Fibroblast of the conjunctiva (primary cell): ENCODE measurements at places on chromosomes 4 and X.
A peak's percentile ranks its signal among the peaks of the same experiment; 100 is the strongest.

GRCh38 chrX:16785247-16786138 is 773 bp upstream of the TXLNG start:
- no peak for DNase-seq

GRCh38 chr4:6044805-6045204 is 26.6 kb upstream of the C4orf50 start:
- no peak for DNase-seq

- DNase-seq, result no peak
These were observed 34.2 kb downstream of the ATXN3L start for GRCh38 chrX:13285693-13286092.

DNA sequence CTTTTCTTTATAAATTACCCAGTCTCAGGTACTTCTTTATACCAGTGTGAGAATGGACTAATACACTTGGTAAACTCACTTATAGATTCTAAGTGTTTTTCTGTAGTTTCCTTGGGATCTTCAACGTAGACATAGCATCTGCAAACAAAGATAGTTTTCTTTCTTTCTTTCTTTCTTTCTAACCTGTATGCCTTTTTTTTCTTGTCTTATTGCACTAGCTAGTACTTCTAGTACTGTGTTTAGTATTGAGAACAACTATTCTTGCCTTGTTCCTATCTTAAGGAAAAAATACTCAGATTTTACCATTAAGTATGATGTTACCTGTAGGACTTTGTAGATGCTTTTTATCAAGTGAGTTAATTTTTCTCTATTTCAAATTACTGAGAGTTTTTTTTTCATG is 102.2 kb downstream of the EDA start:
- DNase-seq, result no peak

DNA sequence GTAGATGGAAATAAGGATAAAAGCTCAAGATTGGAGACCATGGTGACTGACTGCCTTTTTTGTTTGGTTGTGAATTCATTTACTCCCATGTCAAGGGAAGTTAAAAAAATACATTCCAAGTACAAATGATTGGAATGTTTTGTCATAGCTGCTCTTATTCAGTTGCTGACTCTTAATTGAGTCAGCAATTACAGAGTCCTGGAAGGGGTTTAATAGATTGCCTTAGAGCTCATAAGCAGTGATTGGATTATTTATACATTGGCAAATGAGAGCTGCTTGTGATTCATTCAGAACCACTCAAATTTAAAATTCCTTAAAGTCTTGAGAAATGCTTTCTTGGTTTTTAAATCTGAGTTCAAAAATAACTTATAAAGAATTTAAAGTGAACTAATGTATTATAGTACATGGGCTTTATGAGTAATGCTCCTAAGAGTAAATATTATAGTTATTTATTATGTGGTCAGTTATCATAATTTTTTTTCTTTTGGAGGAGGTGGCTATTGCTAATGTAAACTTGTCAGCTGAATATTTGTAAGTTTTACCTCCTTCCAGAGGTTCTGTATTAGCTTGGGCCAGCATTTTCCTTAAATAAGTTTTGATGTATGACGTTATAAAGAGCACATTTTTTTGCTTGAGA is 13.6 kb downstream of the JADE1 start:
- DNase-seq, result peak; percentile 55

DNA sequence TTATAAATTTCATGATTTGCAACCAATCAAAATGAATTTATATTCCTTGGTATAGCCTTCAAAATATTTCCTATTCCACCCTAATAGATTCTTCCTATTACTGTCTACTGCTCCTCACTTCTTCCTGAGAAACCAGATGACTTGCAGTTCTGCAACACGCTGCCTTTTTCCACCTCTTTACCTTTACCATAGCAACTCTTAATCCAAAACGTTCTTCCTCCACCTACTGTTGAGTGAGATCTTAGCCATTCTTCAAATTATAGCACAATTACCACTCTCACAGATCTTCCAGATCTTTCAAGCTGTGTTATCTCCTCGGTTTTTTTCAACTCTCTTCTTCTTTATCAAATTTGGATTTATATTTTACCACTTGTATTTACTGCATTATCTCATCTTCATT is 289.8 kb downstream of the ADGRL3 start:
- no peak for DNase-seq

GRCh38 chr4:57607566-57608180 is 497.5 kb upstream of the IGFBP7 start:
- no peak for DNase-seq

DNA sequence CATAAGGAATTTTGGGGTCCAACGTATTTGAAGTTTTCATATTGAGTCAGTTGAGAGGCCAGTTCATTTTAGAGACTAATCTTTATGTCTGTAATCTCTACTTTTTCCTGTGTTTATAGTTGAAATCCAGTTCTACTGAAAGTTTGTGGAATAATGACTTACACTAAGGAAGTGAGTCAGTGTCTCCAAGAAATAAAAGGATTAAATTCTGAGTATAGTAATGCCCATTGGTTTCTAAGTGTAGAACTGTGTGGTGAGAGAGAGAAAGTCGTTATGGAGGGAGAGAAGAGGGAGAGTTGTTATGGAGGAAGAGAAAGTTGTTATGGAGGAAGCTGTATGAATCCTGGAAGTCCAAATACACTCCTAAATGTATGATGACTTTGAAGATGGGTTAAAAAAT is 264.6 kb upstream of the HAND2 start:
- DNase-seq, result no peak

DNA sequence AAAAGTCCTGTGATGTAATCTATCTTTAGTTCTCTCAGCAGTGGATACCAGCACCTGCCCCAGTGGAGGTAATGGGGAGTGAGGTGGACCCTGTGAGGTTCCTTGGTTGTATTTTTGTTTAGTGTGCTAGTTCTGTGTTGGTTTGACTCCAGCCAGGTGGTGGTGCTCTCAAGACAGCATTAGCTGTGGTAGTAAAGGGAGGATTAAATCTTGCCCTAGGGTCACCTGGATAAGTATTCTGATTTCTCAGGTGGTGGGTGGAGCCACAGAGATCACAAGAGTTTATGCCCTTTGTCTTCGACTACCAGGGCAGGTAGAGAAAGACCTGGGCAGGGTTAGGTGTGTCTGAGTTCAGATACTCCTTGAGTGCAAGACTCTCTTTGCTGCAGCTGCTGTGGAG is 176.3 kb upstream of the EDA2R start:
- no peak for DNase-seq

DNA sequence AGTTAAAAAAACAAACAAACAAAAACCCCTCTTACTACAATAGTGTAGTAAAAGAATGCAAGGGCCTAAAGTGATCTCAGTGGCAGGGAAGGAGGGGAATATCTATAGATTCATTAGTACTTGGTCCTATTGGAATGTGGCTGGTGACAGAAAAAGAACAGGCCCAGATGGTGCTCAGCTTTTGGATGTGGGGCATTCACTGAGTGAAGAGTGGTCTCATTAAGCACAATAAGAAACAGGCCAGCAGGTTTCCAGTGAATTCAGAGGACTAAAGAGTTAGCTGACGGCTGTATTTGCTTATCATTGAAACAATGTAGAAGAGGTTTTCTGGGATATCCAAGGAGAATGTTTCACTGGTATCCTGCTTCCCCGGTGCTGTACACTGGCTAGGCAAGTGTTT is 243.8 kb upstream of the HHIP start:
- no peak for DNase-seq

- DNase-seq, result no peak
These were observed 78.1 kb downstream of the GPAT3 start for GRCh38 chr4:83613994-83614393.

DNA sequence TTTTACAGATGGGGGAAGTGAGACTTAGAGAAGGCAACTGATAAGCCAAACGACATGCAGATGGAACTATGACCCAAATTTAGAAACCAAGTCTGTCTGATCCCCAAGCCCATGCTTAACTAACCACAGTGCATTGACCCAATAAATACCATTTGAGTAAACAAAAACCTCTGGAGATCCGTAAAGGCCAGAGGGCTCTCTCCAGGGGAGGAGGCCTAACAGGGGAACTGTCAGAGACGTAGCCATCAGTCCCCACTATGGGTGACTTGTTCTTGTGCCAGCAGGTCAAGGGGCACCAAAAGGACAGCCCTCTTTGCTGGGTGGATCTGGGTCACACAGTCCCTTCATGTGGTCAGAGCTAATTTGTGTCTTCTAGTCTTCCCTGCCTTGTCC is 420.2 kb downstream of the BCOR start:
- DNase-seq, result no peak

GRCh38 chr4:156146571-156146970 is 192.9 kb upstream of the CTSO start:
- no peak for DNase-seq

DNA sequence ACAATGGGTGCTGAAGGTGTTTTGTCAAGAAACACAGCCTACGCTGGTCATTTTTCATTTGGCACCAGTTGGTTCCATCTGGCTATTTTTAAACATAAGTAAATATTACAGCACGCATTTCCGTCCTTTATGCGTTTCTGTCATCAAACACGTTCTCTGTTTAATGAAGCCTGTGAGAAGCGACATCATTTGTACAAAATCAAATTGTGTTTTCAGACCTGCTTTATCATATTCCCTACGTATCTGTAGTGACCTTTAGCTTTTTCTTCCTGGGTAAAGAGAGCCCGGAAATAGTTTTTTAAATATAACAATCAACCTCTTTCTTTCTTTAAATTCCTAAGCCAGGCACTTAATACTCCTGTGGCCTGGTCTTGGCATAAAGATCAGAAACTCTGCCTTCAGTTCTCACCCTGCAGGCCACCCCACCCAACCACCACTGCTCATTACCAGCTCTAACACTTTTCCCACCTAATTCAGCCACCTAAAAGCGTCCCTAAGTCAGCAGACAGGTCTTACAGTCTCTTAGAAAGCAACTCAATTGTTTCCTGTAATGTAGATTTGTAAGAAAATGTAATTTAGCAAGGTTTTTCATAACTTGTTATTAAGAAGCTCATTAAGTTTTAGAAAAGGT is 30.4 kb downstream of the ACSL1 start:
- DNase-seq, result no peak

DNA sequence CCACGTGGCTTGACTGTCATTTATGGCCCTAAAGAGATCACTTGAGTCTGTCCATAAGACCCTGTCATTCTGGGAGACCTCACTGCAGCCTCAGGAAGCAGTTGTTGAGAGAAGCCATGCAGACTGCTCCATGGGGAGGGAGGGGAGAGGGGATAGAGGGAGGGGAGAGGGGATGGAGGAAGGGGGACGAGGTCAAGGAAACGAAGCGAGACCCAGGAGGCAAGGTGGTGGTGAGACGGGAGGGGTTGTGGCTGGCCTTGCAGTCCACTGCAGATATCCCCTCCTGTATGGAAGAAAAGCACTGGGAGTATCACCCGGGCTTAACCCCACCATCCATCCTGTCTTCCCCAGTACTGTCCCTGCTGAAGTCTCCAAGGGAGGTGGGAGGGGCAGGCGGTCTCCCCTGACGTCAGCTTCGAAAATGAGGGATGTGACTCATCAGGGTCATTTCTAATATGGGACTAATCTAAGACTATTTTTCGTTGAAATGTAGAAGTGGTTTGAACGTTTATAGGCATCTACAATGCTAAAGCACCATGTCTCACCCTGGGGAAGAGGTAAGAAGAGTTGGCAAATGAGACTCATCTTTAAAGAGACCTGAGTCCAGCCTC is 5.6 kb downstream of the TMEM255A start:
- no peak for DNase-seq

- peak; percentile 41 for DNase-seq
These were observed 23.0 kb upstream of the PGM2 start for GRCh38 chr4:37803348-37803973.

DNA sequence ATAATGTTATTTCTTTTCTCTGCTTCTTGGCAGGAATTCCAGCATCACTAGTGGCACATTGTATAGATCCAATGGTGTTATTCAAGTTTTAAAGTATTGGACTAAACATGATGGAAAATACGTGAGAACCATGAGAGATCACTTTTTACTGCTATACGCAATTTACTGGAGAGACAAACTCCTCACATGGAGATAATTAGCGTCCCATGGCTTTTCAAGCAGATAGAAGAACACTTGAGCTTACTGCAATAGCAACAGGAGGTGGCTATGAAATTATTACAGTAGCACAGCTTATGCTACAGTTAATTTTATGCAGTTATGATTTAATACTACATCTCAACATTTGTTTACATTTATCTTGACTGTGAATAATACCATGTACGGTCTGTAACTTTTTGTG is 11.9 kb upstream of the TMEM185A start:
- no peak for DNase-seq

DNA sequence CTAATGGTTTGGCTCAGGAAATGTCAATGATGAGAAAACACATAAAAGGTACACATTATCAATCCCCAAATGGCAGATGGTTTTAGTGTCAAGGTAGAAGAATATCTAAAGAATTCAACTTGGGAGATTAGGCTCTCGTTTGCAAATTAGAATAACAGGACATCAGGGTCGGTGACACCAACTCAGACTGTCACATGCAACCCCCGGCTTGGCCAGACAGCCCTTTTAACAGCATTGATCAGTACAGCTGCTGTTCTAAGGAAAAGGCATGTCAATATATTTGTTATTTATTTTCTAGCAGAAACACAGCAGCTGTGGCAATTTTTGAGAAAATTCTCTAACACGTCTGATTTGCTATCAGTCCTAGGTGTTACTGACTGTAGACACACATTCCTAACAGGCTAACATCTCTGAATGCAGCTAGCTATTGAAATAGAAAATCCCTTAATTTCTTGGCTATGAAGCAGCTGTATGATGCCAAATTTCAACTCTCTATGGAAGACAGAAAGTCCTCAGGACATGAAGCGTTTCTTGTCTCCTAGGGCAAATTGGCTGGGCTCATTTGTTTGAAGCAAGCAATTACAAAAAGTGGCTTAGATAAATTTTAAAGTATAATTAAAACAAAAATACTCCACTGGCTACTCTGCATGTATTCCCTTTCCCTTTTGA is 269.0 kb upstream of the CXXC4 start:
- no peak for DNase-seq

DNA sequence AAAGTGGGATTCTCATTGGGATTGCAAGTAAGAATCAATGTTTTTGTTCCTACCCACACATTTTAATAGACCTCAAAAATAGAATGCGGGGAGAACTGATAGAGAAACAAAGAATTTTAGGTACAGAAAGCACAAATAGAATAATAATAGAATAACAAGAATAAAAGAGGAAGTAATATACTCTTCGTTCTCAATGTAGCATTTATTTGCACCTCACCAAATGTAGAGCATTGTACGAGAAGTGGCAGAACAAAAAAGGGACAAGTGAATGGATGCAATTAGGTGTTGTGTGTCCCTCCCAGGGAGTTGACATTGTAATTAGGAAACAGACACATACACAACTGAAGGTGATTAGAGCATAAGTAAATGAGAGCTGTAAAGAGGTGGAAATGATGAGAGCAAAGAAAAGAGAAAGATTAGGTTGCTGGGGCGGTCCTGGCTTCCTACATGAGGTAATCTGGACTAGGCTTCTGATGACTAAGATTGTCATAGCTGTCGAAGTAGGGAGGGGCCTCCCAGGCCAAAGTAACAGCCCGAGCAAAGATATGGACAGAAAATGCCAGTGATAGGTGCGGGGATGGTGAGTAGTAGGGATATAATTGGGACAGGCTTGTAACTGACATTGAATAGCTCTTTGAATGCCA is 10.4 kb downstream of the RAB9A start:
- no peak for DNase-seq

GRCh38 chr4:108611365-108611764 is 9.0 kb upstream of the RPL34 start:
- no peak for DNase-seq

- DNase-seq, result no peak
These were observed 352.4 kb downstream of the CAMK2D start for GRCh38 chr4:113409181-113409580.
